ENCODE measurements at places on chromosomes 4 and X.

- DNase-seq: no peak
Measured at GRCh38 chrX:50769389-50770063, 44.5 kb downstream of the SHROOM4 start.

DNA sequence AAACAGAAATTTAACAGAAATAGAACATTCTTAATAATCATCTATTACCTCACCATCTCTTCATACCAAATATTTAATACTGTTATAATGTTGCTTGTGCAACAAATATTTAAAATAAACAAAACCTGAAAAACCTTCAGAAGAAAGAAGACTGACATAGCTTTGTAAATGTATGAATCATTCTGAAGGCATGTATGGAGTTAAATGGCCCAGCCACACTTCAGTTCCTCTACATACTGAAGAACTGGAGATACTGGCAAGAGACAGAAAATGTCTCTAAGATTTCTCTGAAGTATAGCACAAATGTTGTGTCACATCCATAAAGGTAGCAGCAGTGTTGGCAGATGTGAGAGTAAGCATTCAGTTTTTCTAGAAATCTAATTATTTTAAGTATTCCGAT lies 275.3 kb upstream of the FGF13 start:
- no peak for DNase-seq

DNA sequence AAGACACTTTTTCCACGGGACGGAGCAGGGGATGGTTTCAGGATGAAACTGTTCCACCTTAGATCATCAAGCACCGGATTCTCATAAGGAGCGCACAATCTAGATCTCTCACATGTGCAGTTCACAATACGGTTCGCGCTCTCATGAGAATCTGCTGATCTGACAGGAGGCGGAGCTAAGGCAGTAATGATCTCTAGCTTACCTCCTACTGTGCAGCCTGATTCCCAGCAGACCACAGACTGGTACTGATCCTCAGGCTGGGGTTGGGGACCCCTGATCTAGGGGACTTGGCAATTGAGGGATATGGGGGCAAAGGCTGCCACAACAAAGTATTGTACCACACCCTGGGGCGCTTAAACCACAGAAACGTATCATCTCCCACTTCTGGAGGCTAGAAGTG lies 25.7 kb downstream of the ZNF185 start:
- DNase-seq: no peak

- no peak for DNase-seq
Measured at GRCh38 chr4:94757192-94758140, at the start of gene BMPR1B. Gene BMPR1B, plus strand, starts transcription at chr4:94757955. Its CDS starts 346,470 bp downstream, at chr4:95104425.

DNA sequence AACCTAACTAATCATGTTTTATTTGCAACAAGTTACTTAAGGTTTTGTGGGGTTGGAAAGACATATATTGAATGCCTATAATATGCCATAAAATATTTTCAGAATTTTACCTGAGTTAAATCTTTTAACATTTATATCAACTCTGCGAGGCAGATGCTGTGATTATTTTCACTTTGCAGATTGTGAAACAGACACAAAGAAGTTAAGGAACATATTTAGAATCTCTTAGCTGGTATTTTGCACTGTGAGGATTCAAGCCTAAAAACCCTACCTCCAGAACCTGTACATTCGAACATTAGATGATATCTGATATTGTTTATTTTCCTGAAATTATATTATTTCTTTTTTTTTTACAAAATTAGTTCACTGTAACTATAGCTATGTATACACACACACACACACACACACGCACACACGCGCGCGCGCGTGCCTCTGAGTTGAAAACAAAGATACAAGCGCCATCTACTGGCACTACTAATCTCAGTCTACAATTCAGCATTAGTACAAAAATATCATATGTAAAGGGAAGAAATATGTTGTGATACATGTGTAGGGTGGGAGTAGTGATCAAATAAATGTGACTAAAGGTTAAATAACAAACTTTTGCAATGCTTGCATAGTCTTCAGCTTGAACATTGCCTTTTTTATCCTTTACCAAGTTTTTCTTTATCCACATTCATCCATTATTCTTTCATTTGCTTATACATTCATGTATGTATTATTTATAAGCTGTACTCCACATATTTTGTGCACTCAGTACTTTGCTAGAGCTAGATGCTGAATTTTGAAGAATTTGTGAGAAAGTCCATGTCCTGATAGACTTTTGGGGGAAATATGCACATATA lies 61.5 kb downstream of the ANXA10 start:
- no peak for DNase-seq

DNA sequence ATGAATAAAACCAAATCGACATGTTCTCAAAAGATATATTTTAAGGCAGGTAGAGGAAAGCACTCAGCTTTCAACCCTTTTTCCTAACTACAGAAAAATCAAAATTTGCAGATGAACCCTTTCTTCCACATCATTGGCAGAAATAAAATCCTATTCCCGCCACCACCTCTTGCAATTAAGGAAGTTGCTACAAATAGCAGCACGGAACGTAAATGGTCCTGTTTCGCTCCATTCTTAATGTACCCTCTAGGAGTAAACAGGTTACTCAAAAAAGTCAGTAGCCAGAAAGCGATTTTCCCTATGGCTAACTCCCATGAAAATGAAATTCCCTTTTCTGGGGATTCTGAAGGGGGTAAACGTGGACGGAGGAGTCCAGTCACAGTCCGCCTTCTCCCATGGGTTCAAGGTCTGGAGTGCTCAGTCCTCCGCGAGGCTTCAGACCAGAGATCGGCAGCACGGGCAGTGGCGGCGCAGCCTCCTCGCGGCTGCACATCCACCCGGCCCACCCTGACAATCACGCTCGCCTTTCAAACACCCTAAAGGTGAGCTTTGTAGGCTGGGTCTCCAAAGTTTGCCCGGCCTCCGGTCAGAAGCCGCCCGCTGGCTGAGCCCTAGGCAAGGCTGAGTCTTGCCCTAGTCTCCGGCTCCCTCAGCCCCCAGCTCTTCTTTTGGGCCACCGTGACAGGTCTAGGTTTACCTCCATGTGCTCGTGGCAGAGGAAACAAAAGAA lies 1.8 kb downstream of the ATP11C start:
- DNase-seq: peak; percentile 11

DNA sequence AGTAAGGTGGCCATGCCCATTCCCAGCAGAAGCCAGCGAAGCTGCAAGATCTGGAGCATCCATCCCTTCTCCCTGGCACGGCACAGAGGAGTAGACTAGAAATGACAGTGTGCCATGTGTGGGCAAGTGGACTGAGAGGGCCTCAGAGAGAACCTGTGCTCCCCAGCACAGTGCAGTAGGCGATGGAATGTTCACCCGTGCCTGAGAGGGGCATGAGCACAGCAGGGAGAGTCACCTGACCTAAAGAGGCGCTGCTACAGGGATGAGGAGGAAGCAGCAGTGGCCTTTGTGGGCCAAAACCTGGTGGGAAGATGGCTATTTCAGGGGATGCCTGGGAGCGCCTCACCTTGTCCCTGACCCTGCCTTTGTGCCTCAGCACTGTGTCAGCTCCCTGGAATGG lies 8.0 kb upstream of the CDKN2AIP start:
- no peak for DNase-seq

GRCh38 chrX:21747558-21747957 lies 10.4 kb downstream of the SMPX start:
- no peak for DNase-seq

GRCh38 chr4:125432078-125432477 lies 117.3 kb downstream of the FAT4 start:
- no peak for DNase-seq

Data from DMS79 treated with DMSO at 0.1 percent for 48 hours (cell line).